RCC 7860 (cell line): ENCODE measurements at places on chromosomes 1 and 21.
A peak's percentile ranks its signal among the peaks of the same experiment; 100 is the strongest.

- peak; percentile 83 for DNase-seq
Observed at GRCh38 chr1:145823565-145824498, at the start of the genes POLR3C and RNF115. Gene POLR3C (plus strand): TSS chr1:145824200. CDS start chr1:145825777, 1,577 bp downstream. Gene RNF115 (minus strand): TSS chr1:145824095. CDS start chr1:145823873, 222 bp downstream.

DNA sequence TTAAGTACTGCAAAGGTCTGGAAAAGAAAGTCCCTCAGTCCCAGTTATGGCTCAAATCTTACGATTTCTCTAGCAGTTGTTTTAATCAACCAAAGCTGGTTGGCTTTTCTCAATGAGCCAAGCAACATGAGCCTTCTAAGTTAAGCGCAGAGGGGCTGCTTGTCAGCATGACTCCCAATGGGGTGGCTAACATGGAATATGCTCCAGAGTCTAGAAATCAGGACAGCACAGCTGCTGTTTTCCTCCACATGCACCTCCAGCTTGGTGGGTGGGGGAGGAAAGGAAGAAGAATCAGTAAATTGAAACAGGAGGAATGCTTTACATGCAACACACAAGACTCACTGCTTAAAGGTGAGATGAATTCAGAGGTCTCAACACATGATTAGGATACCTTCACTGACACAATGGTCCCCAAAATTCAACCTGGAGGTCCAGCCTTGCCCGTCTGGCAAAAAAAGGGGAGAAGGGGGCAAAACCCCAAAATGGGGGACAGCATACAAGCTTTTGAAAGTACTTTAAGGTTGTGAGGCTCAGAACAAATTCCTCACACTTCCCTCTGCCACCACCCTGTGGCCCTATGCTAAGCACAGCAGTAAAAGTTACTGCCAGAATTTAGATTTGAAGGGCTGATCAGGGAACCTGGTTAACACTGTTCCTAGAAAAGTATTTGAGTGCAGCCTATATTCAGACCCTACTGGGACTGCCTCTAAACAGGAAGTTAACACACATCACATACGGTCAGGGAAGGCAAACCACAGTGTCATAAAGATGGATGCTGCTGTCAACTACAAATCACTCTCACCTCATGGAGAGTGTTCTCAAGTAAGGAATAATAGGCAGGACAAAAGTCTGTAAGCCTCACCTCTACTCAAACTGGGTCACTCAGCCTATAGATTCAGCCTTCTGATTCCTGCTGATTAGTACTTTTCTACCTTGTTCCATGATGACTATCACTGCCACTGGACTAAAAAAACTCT, 2.6 kb downstream of the GATAD2B start:
- DNase-seq: no peak

- no peak for DNase-seq
Observed at GRCh38 chr21:26267389-26267788, 96.8 kb upstream of the APP start.

DNA sequence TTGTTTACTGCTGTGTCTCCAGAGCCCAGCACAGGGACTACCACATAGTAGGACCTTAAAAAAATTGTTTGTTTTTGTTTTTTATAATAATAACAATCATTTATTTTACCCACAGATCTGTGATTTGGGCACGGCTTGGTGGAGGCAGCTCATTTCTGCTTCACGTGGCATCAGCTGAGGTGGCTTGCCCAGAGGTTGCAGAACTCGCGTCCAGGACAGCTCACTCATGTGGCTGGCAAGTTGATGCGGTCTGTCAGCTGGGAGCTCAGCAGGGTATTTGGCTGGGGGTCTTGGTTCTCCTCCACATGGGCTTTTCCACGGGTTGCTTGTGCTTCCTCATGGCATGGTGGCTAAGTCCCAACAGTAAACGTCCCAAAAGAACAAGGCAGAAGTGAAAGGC, 2.9 kb upstream of the SYNC start:
- DNase-seq: no peak

DNA sequence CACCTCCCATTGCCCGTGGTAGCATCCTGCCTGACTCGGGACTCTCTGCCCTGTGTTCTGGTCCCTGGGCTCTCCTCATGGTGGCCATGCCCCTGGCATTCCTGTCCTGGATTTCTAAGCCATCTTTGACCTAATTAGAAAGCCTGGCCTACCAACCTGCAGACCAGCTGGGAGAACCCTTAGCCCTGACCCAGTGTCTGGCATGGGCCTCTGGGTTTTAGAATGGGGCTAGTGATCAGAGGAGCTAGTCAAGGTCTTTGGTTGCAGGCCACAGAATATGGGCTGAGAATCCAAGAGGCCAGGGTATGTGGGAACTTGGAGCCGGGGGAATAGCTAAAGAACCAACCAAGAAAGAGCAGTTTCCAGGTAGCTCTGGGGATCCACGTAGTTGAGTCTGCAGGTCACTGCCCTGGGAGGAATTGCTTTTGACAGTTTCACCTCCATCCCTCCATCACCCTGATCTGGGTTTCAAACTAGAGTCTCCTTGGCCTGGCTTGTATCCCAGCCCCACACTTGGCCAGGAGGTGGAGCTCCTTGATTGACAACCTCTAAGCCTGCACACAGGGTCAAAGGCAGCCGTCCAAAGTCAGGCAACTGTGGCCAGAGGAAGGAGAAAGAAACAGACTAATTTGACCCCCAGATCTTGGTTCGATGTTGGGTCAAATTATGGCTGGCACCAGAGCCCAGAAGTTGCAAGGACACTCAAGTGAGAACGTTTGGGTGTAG, 54.7 kb upstream of the ABCG1 start:
- no peak for DNase-seq

GRCh38 chr1:41726899-41727748, 191.6 kb downstream of the HIVEP3 start:
- no peak for DNase-seq

DNA sequence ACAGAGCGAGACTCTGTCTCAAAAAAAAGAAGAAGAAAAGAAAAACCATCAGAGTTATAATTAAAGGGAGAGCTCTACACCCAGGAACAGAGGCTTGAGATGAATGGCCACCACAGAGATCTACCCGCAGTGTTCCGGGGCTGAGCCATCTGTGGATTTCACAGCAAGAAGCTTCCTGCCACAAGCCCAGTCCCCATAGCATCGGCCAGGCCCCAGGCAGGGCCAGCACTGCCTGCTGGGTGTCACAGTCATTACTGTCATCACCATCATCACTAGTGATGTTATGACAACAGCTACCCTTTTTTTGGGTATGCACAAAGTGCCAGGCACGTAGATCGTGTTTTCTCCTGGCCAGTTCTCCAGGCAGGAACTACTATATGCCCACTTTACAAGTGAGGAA, 111.6 kb upstream of the VAMP3 start:
- DNase-seq: no peak

DNA sequence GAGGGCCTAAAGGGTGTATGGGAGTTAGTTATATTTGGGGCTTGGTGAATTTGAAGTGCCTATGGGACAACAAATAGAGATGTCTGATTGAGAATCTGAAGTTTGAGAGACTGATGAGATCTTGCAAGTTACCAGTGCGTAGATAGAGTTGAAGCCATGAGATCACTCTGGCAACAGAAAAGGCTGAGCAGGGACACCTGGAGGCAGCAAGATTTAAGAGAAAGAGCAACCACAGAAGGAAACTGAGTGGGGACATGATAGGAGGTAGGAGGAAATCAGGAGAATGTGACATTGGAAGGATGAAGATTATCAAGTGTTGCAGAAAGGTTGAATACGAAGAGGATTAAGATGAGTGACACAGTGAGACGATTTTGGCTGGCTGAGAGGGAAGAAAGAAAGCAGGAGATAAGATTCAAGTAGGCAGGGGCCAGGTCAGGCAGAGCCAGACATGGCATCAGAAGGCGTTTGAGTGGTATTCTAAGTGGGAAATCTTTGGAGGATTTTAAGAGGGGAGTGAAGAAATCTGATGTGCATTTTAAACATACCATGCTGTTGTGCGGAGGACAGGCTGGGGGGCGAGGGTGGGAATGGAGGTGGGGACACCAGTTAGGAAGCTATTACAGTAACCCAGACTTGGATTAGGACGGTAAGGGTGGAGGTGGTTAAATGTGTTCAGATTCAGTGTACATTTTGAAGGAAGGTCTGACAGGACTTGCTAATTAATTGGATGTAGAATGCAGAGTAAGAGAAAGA, 3.0 kb upstream of the MPL start:
- no peak for DNase-seq

- peak; percentile 23 for DNase-seq
Observed at GRCh38 chr1:43803646-43804045, 96.3 kb downstream of the ST3GAL3 start.

DNA sequence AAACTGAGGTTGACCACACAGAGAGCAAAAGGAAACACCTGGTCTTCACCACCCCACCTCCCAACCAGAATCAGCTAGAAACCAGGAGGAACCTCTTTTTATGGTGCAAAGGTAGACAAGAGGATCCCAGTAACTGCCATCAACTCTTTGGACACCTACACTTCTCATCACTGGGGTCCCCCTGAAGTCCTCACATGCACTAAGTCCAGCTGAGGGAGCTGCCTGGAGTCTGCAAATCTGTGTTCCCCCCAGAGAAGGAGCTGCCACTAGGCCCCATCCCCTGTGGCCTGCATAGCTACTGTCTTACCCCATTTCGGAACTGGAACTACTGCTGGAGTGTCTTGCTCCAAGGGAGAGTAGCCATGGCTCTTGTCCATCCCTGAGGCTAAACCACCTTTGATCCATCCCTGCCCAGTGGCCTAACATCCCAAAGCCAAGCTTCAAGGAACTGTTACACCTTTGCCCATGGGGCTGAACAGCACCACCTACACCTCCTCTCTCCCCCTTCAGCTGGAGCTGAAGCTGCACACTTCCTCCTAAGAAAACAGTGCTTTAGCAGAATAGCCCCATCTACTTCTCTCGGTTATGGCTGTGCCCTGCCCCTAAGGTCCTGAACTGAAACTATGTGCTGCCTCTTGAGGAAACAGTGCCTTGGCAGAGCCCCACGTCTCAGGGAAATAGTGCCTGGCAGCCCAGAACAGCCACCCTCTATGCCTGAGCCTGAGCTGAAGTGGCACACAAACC, 85.4 kb upstream of the CD53 start:
- DNase-seq: no peak

- no peak for DNase-seq
Observed at GRCh38 chr1:56872597-56872996, 18.0 kb downstream of the C8A start.

- no peak for DNase-seq
Observed at GRCh38 chr21:44418876-44419230, 36.5 kb upstream of the LRRC3 start.

DNA sequence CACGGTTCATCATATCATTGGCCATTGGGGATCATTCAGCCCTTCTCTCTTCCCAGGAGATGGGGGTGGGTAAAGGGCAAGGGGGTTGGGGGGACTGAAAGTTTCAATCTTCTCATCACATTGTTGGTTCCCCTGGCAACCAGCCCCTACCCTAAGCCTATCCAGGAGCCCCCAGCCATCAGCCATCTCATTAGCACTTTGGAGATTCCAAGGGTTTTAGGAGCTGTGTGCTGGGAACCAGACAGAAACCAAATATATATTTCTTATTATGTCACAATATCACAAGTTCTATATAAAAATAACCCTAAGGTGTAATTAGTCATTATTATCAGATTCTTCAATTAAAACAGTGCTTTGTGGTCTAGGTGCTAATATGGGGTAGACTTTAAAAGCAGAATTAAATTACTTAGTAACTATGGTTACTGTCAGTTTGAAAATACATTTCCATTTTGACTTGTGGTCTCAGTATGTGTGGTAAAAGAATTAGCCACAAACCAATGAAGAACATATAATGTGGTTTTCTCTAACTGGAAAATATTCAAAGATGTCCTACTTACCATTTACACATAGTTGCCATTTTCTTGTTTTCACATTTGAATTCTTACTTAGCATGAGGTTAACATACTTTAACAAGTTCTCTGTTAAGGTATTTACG, 28.1 kb downstream of the IL23R start:
- no peak for DNase-seq

GRCh38 chr1:42962641-42963377, 4.1 kb upstream of the SLC2A1 start:
- peak; percentile 86 for DNase-seq

GRCh38 chr21:17454315-17455027, 58.4 kb upstream of the CXADR start:
- DNase-seq: peak; percentile 85

GRCh38 chr1:27166929-27167328, 12.0 kb upstream of the SLC9A1 start:
- no peak for DNase-seq

DNA sequence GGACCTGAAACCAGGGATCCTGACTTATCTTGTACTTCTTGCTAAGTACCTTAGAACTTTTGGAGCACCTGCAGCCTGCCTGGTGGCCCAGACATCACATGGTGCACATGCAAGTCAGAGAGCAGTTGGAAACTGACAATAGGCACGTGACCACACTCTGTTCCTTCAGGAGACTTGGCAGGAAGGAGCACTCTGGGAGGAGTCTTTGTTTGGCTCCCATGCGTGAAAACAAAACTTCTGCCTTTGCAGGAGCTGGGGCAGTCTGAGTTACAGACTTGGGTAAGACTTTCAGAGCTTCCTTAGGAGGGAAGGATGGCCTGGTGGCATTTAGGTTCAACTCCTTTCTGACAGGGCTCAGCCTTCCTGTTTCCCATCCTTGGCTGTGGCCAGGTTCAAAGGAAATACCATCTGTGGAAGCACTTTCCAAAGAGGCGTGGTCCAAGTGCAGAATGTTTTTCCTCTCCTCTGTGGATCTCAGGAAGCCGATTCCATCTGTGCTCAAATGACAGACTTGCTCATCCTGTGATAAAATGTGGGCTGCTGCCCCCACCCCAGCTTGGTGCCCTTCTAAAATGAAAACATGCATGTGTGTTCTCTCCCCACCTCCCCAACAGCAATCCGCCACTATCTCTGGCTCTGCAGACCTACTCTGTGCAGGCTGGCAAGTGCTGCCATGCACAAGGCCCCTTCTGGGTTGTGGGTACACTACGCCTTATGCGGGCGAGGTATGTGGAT, 14.1 kb upstream of the ZNF436 start:
- no peak for DNase-seq

GRCh38 chr1:149884433-149885338, 14.7 kb upstream of the BOLA1 start:
- DNase-seq: peak; percentile 27

GRCh38 chr1:201190624-201191051, at the start of gene IGFN1:
Gene IGFN1 (plus strand): TSS chr1:201190824. CDS start chr1:201193294, 2,470 bp downstream.
- DNase-seq: peak; percentile 82

DNA sequence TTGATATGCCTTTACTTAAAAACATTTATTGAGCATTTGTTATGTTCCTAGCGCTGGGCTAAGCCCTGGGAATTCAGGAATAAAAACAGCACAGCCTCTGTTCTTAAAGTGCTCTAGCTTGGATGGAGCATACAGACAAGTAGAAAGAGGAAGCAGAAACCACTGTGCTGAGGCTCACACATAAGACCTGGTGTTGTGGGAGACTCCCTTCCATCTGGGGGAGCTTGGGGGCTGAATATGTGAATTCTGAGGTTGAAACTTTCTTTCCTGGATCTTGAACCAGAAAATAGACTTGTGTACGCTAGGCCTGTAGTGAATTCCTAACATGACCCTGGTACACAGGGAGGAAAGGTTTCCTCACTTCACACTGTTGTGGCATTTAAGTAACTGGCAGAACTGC, 209.9 kb downstream of the ZNF326 start:
- DNase-seq: no peak
